ENCODE measurements at places on chromosomes 1 and 21.

DNA sequence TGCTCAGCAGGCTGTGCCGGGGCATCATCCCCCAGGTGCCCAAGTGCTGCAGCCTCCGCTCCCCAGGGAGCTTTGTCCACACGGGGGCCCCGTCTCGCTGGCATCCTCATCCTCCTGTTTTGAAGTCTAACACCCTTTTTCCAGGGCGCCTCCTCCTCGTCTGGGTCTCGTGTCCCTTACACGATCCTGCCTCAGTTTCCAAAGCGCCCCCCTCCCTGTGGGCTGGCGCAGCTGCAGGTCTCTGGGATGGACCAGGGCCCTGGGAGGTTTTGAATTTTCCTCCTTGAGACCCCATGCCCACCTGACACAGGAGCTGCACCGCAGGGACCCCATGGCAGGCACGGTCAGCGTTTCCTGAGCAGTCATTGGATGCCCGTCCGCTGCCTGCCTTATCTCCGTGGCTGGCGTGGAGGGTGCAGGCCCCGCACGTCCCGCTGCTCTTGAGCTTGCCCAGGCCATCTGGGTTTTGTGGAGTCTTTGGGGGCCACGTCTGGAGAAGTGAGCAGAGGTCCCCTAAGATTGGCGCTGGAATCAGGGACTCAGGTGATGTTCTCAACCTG is 37.4 kb upstream of the DIP2A start:
- H3K4me1 ChIP-seq, result peaks cover 3% of the 10 kb centered on the region
- H3K27ac ChIP-seq, result no peak overlapping the region

- peaks cover 9% of the 10 kb centered on the region for H3K27me3 ChIP-seq
- H3K36me3 ChIP-seq, result no peaks in the 10 kb centered on the region
Observed at GRCh38 chr1:62415687-62416086, 21.2 kb upstream of the USP1 start.

DNA sequence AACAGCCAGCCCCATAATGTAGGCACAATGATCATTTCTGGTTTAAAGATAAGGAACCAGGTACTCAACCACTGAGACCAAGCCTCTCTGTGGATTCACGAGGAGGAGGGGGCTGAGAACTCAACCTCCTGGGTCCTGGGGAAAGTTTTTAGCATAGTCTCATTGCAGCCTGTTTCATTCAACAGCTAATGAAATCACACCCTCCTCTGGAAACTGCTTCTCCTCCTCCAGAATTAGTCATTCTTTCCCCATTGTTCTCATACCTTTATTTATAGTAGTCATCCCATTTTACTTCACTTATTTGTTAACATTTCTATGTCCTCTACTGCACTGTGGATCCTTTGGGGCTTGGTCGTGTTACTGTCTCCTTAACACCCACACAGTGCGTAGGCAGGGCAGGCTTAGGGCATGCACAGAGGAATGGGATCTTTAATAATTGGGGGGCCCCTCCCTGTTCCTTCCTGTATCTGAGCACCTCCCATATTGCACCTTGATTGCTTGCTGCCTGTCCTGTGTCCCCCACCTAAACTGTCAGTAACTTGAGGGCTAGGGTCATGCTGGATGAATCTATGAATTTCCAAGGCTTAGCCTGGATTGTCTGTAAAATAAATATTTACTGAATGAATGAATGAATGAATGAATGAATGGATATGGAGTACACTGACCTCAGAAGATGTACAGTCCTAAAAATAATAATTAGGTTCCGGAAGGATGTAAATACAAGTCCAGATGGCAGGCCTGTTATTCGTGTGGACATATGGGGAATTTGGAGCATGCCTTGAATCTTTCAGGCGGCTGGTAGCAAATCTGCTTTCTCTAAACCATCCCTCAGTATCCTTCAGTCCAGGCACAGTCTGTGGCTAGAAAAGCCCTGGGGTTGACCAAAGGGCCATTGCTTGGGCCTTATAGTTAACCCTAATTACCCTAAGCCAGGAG is 153.8 kb upstream of the HMGB4 start:
- no peak overlapping the region for H3K27ac ChIP-seq
- DNase-seq, result no peak
- no peaks in the 10 kb centered on the region for H3K27me3 ChIP-seq
- H3K4me1 ChIP-seq, result no peaks in the 10 kb centered on the region
- no peaks in the 10 kb centered on the region for H3K36me3 ChIP-seq

GRCh38 chr1:33228935-33229487 is 27.3 kb upstream of the ZNF362 start:
- no peak overlapping the region for H3K4me3 ChIP-seq
- H3K27me3 ChIP-seq, result peaks cover 8% of the 10 kb centered on the region
- H3K27ac ChIP-seq, result no peak overlapping the region
- H3K36me3 ChIP-seq, result peaks cover 6% of the 10 kb centered on the region
- peaks cover 27% of the 10 kb centered on the region for H3K4me1 ChIP-seq

- DNase-seq, result no peak
- H3K4me3 ChIP-seq, result peak overlapping the region; percentile 33
- H3K36me3 ChIP-seq, result peaks cover 99% of the 10 kb centered on the region
- H3K27ac ChIP-seq, result peak overlapping the region; percentile 98
- peaks cover 74% of the 10 kb centered on the region for H3K4me1 ChIP-seq
Observed at GRCh38 chr21:31133243-31133830, 95.1 kb upstream of the KRTAP19-8 start.

DNA sequence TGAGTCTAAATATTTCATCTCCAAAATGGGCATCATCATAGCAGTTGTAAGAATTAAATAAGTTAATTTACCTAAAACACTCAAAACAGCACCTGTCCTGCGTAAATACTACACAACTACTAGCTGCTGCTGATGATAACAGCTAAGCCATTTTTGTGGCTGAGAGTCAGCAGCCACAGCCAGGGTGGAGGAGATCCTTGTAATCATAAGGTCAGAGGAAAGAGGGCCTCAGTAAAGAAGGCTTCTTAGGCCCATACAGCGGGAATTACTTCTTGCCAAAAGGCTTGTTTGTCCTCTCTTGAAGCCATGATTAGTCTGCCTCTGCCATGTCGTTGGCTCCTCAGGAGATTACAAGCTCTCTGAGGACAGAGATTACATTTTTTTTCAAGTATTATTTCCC is 245.0 kb downstream of the FGGY start:
- no peaks in the 10 kb centered on the region for H3K36me3 ChIP-seq
- H3K4me3 ChIP-seq, result no peak overlapping the region
- DNase-seq, result no peak
- no peaks in the 10 kb centered on the region for H3K27me3 ChIP-seq

DNA sequence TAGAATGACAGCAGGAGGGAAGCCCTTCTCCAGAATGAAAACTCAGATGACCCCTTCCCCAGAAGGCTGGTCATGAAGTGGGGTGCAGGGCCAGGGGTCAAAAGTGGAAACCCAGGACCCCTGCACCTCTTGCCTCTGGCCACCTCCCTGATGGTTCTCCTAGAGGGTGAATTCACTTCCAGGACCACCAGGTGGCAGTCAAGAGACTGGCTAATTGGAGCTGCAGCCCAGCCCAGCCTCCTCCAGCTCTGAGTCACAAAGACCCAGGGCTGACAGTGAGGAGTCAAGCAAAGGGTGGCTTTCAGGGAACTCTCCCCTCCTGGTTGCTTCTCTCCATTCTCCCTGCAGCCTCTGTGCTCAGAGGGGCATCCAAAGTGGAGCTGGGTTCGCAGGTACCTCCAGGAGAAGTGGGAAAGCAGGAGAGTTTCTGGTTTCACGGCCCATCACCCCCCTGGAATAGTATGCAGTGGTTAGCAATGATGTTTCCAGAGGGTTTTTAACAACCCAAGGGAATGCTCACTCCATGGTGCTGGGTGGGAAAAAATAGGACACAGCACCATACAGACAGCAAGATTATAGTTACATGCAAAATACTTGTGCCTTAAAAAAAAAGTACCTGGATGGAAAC is 6.1 kb upstream of the EPHB2 start:
- DNase-seq, result peak; percentile 60
- H3K27me3 ChIP-seq, result peaks cover 14% of the 10 kb centered on the region
- no peaks in the 10 kb centered on the region for H3K36me3 ChIP-seq
- H3K27ac ChIP-seq, result no peak overlapping the region
- no peak overlapping the region for H3K4me3 ChIP-seq

DNA sequence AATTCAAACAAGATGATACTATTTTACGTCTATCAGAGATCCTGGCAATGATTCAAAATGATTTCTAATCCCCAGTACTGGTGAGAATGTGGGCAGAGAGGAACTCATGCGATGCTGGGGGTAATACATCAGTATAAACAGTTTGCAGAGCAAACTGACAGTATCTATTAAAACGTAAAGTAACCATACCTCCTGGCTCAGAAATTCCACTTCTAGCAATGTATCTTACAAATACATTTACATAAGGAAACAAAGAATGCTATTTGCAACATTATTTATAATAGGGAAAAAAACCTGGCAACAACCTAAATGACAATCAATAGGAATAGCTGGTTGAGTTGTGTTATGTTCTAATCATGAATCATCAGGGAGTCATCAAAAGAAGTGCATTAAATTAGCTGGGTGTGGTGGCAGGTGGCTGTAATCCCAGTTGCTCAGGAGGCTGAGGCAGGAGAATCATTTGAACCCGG is 15.9 kb downstream of the RCAN1 start:
- no peak overlapping the region for H3K27ac ChIP-seq
- peaks cover 7% of the 10 kb centered on the region for H3K27me3 ChIP-seq
- H3K36me3 ChIP-seq, result no peaks in the 10 kb centered on the region
- no peaks in the 10 kb centered on the region for H3K4me1 ChIP-seq

GRCh38 chr1:39955547-39956539 is 898 bp downstream of the MFSD2A start:
- DNase-seq, result peak; percentile 40
- peaks cover 50% of the 10 kb centered on the region for H3K4me1 ChIP-seq
- H3K27me3 ChIP-seq, result peaks cover 7% of the 10 kb centered on the region
- peak overlapping the region; percentile 90 for H3K27ac ChIP-seq
- peaks cover 47% of the 10 kb centered on the region for H3K36me3 ChIP-seq

GRCh38 chr21:34865400-34866241 is 183.5 kb downstream of the RUNX1 start:
- peaks cover 64% of the 10 kb centered on the region for H3K4me1 ChIP-seq
- H3K27ac ChIP-seq, result peak overlapping the region; percentile 53
- DNase-seq, result peak; percentile 33
- H3K4me3 ChIP-seq, result peak overlapping the region; percentile 6

Data from activated T-helper 2 cell treated with anti-CD3 and anti-CD28 coated beads, Interferon-gamma antibody, Interleukin-2, Interleukin-4, amounts not matched to agents 10 μg/mL and 5 μg/mL and 100 μg/mL, durations not matched to agents 14 hours and 24 hours and 36 hours (primary cell).